ENCODE measurements at places on chromosomes 4 and X.

DNA sequence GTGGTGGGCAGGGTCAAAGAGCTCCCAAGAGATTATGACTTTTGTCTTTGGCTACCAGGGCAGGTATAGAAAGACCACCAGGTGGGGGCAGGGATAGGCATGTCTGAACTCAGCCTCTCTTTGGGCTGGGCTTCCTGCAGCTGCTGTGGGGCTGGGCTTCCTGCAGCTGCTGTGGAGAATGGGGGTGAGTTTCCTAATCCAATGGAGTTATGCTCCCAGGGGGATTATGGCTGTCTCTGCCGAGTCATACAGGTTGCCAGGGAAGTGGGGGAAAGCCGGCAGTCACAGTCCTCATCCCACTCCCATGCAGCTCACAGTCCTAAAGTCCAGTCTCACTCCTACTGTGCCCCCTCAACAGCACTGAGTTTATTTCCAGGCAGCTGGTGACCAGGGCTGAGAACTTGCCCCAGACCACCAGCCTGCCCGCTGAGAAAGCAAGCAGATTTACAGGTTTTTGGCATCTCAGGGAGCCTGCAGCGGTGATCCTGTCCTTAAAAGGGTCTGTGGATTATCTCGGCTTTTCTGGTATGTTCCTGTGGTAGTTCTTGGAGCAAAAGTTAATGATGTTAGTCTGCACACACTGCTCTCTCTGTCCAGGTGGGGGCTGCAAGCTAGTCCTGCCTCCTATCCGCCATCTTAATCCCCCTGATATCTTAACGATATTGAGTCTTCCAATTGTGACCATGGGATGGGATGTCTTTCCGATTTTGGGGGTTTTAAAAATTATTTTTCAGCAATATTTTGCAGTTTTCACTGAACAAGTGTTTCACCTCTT lies 133.4 kb downstream of the RTL9 start:
- no peak for DNase-seq

GRCh38 chrX:100731441-100732281 lies at the start of gene SYTL4:
Gene SYTL4, minus strand, starts transcription at chrX:100732121. Its CDS starts 30,084 bp downstream, at chrX:100702037.
- DNase-seq = no peak

DNA sequence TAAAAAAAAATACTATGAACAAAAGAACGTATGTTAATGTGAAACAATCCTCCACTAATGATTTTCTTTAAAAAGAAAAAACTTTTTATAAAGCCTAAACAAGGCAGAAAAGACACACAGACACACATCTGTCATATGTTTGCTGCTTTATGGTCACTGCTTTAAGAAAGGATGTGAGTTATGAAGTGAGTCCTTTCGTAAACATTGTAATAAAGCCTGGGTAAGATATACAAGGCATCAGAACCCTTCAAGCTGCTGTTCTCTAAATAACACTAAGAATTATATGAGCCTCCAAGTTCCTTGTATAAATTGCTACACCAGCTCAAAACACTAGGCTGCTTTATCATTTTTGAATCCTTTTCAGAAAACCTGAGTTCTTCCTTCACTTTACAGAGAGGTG lies 81.6 kb downstream of the FBXO8 start:
- no peak for DNase-seq

- DNase-seq = no peak
Measured at GRCh38 chr4:139540632-139541031, 15.4 kb downstream of the SETD7 start.

DNA sequence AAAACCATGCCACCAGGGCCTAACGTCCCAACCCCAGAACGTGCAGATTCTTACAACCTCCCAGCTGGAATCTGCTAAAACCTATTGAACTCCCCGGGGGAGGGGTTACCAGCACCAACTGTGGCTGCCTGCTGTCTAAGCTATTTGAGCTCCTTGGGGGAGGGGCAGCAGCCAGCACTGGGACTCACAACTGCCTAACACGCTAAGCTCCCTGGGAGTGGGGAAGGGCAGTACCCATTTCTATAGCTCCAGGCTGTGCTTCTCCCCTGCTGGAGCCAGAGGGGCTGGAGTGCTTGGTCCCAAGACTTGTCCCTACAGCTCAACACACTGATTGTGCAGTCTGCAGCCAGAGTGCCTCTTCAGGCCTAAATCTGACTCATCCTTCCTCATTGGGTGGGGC lies 459.8 kb upstream of the FGF16 start:
- no peak for DNase-seq

DNA sequence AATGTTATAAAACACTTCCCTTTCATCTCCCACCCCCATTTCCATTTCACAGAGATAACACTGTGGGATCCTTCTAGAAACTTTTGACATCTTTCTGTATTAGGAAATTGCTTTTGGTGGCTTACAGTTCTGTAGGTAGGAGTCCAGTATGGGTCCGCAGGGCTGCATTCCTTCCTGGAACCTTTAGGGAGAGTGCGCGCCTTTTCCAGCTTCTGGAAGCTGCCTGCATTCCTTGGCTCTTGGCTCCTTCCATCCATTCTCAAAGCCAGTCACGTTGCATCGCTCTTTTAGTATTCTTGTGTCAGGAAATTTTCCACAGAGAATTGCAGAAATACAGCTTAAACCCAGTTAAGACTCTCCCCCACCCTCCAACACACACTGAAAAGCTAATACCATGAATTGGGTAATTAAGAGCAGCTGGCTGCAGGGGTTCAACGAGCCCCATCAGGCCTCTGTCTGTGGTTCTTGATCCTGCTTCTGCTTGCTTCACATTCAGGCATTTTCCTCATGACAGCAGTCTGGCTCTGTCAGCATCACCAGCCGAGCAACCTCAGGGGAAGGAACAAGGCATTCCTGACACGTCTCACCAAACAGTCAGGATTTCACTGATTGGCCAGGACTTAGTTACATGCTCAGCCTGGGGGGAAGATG lies 48.8 kb downstream of the SEPTIN11 start:
- DNase-seq = no peak

- no peak for DNase-seq
Measured at GRCh38 chrX:630612-631496, at the start of gene SHOX. Gene SHOX, plus strand, starts transcription at chrX:630791. Its CDS starts 107 bp downstream, at chrX:630898.

- no peak for DNase-seq
Measured at GRCh38 chr4:182642831-182643230, 274.4 kb downstream of the DCTD start.

GRCh38 chr4:1839282-1839681 lies 16.7 kb downstream of the LETM1 start:
- DNase-seq = no peak

GRCh38 chr4:147370473-147370872 lies 110.4 kb upstream of the EDNRA start:
- no peak for DNase-seq

GRCh38 chr4:69984030-69984443 lies 11.7 kb upstream of the STATH start:
- no peak for DNase-seq

- DNase-seq = no peak
Measured at GRCh38 chr4:55397520-55398321, 2.0 kb downstream of the TMEM165 start.

DNA sequence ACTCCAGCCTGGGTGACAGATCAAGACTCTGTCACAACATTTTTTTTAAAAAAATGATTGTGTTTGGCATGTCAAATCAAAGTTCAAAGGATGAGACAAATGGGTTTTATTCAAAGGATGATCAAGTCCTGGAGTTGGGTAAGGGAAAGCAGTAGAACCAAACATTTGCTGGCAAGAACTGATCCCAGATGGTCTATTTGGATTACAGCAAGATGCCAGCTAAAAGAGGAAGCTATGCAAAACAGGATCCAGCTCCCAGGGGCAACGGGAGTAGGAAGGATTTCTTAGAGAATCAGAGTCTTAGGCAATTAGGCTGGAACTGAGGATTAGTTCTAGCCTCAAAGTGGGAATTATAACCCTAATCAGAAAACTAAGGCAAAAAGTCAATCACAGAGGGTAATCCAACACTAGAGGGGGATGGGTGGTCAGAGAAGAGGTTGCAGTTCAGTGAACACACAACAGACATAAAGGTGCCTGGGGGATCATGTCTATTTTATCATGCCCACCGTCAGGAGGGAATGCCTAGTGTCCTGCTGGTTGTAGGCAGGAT lies 133.0 kb upstream of the PLS3 start:
- no peak for DNase-seq

- no peak for DNase-seq
Measured at GRCh38 chrX:8868070-8868773, 67.0 kb upstream of the FAM9A start.

DNA sequence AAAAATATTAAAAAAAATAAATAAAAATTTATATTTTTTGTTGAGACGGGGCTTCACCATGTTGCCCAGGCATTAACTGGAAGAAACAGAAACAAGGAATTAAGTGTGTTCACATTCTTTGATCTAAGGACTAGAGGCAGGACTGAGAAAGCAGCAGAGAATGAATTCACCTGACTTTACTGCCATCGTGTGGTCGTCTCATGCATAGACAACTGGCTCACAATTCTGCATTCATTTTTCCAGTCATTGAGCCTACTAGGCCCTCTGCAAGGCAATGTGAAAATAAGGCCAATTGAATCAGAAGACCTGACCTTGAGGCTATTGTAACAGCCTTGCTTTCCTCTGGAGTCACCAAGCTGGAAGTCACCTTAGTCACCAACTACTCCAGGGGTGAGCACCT lies 37.4 kb downstream of the LHFPL1 start:
- DNase-seq = no peak

DNA sequence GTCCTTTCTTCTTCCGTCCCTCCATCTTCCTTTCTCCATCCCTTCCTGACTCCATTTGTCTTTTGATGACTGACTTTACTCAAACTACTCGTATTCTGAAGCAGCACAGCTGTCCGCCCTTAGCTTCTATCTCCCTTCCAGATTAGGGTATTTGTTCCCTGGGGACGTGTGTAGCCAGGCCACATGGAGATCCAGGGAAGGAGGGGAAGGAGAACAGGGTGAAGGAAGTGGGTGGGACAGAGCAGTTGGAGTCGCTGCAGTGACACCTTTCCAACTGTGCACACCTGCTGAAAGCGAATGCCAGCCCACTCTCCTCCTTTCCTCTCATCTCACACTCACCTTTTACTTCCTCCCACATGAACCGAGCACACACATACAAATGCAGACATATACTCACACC lies 323.8 kb downstream of the DCTD start:
- no peak for DNase-seq

- no peak for DNase-seq
Measured at GRCh38 chr4:107077192-107077591, 41.1 kb upstream of the DKK2 start.

DNA sequence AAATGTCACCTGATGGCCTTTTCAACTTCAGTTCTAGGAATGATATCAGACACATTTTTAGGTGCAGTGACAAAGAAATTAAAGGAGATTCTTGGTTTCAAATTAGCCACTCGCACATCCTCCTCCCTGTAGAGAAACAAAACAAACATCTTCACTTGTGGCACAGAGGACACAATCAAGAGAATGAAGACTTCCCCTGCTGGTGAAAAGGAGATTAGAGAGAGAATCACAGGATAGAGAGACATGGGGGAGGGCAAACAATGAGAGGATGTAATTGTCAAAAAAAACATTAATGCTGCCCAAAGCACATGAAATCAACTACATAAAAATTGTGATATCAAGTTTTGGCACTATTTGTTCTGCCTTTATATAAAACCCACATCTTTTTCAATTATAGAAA lies 34.5 kb downstream of the ACE2 start:
- no peak for DNase-seq

- no peak for DNase-seq
Measured at GRCh38 chr4:56417396-56417795, 18.0 kb downstream of the PPAT start.

GRCh38 chrX:16786791-16787735 lies 797 bp downstream of the TXLNG start:
- DNase-seq = no peak

DNA sequence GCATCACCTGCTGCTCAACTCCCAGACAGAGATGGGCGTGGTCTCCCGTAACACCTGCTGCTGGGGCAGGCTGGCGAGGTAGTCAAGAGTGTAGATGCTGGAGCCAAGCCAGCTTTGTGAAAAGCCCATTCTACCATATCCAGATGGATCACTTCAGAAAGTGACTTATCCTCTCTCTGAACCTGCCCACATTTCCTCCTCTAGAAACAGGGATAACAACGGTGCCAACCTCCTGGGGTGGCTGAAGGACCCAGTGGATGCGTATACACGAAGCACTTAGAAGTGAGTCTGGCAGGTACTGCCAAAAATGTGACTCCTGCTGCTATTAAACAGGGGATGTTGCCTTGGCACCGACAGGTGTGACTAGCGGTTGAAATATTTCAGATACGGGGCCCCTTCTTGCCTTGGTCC lies 95.8 kb downstream of the SORBS2 start:
- DNase-seq = no peak

- DNase-seq = no peak
Measured at GRCh38 chrX:118990512-118991227, 16.3 kb downstream of the LONRF3 start.

DNA sequence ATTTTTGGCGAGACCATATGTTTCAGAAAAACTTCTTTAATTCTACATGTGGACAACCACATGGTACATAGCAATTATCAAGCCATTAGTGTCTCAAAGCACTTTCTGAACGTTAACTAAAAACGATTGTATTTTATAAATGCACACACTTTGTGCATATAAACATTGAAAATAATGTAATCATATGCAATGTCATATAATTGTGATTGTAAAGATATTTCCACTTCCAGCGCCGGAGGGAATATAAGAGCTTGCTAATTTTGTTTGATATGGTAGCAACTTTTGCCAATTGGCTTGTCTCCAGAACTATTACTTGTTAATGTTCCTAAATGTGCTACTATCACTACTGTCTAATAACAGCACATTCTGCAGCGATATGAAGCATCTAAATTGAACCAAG lies 162.3 kb upstream of the SMIM31 start:
- DNase-seq = no peak

- DNase-seq = no peak
Measured at GRCh38 chr4:88820698-88821415, 123.2 kb upstream of the NAP1L5 start.

Measured in stimulated activated CD4-positive, alpha-beta T cell treated with anti-CD3 and anti-CD28 coated beads, Interleukin-1b, Interleukin-23, amount 100 ng/mL, for 1 hour (primary cell).